ENCODE measurements at places on chromosomes 3 and 15.

DNA sequence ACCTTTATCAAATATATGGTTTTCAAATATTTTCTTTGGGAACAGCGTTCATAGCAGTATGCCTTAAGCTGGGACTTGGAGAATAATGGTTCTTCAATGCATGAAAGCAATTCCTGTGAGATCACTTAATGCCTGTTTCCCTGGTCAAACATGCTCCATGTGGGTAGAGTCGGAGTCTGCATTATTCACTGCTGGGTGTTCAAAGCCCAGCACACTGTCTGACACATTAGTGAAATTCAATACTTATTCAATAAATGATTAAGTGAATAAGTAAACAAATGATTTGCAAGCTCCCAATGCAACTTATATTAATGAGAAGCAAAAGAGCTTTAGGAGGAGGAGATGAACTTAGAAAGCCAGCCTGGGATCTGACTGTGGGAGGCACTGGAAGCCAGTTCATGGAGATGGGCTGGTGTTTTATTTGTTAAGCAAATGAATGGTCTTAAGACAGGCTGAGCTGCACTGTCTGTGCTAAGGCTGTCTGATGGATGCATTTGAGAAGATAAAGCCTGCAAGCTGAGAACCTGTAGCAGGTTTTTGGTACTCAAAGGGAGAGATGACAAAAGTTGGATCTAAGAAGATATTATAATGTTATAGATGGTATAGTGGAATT, 490.8 kb downstream of the MCTP2 start:
- DNase-seq: no peak

- no peak for DNase-seq
Observed at GRCh38 chr3:176734146-176734545, 463.1 kb downstream of the TBL1XR1 start.

GRCh38 chr3:148820361-148821245, 7.0 kb upstream of the CPB1 start:
- DNase-seq: peak; percentile 18

GRCh38 chr15:99677540-99678134, 55.6 kb downstream of the LYSMD4 start:
- DNase-seq: no peak

GRCh38 chr3:100912976-100913545, 80.2 kb downstream of the ABI3BP start:
- DNase-seq: no peak

GRCh38 chr3:71045212-71045916, 538.2 kb downstream of the FOXP1 start:
- DNase-seq: no peak

DNA sequence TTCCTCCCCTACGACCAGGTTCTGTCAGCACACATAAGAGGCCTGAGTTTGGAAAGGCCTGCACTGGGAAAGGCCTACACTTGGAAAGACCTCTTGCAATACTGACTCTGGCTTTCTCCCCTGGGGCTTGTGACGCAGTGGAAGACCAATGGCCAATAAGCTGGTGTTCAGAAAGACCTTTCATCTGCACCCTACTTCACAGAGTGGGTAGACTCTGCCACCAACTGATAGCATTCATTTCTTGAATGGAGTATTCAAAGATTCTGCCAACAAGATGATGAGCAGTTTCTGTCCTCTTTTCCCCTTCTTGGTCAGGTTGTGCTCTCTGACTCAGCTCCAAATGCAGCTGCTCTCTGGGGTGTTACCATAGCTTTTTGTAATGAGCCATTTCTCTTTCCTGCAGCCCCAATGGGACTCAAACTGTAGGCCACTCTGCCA, 48.8 kb downstream of the TIPARP start:
- DNase-seq: no peak

DNA sequence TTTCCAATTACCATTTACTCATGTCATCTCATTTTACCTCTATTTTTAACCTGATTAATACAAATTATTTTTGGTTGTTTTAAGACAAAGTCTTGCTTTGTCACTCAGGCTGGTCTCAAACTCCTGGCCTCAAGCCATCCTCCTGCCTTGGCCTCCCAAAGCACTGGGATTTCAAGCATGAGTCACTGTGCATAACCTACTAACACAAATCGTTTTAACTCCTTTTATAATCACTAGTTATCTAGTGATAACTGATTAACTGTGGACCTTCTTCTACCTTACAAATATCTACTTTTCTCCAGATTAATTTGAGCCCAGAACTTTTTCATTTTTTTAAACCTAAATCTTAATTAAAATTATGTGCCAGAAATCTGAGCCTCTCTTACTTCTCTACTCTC, 4.6 kb downstream of the ATP13A3 start:
- no peak for DNase-seq

GRCh38 chr3:187012609-187013051, 82.3 kb downstream of the ST6GAL1 start:
- DNase-seq: peak; percentile 59

DNA sequence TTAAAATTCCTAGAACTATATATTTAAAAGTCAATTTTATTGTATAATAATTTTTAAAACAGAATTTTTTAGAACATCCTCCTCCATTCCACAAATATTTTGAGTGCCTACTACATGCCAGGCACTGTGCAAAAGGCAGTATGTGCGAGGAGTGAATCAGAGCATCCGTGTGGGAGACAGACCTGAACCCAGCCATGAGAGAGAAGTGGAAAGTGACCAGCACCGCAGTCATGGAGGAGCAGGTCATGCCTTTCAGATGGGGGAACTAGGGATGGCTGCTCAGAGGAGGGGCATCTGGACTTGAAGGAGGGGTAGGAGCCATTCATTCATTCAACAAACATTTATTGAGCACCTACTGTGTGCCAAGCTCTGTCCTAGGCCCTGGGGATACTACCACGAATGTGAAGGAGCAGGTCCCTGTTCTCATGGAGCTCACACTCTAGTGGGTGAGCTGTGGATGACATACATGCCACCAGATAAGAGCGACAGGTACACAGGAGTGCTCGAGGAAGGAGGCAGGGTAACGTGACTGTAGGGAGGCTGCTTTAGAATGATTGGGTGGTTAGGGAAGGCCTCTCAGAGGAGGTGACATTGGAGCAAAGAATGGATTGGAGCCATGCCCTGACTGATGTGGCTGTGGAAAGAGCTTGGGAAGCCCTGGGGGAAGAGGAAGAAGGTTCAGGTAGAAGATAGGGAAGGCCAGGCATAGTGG, 3.1 kb upstream of the CHRNA3 start:
- no peak for DNase-seq

DNA sequence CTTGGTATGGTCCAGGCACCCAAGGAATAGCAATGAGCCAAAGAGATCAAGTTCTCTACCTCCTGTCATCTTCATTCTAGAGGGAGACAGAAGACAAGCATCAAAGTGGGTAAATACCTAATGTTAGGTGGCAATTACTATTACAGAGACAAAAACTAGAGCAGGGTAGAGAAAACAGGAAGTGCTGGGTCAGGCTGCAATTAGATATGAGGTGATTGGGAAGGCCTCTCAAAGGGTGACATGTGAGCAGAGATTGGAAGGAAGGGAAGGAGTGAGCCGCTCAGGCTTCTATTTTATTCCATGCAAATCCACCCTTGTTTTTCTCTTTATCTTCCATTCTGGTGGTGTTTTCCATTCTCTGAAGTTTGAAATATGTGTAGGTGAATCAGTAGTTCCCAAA, 37.4 kb downstream of the EBLN2 start:
- no peak for DNase-seq

DNA sequence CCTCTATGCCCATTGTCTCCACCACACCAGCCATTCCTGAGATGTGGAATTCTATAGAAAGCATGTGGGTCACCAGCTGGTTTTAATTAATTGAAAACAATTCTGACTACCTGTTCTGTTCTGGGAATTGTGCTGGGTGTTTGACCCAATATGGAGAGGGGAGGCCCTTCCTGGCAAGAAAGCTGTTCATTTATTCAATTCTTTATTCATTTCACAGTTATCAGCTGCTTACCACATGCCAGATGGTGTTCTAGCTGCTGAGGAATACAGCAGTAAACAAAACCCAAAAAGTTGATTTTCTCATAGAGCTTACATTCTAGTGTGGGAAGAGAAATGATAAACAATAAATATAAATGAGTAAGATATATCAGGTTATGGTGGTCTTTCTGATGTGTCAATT, 296.1 kb upstream of the RASGRP1 start:
- peak; percentile 50 for DNase-seq

DNA sequence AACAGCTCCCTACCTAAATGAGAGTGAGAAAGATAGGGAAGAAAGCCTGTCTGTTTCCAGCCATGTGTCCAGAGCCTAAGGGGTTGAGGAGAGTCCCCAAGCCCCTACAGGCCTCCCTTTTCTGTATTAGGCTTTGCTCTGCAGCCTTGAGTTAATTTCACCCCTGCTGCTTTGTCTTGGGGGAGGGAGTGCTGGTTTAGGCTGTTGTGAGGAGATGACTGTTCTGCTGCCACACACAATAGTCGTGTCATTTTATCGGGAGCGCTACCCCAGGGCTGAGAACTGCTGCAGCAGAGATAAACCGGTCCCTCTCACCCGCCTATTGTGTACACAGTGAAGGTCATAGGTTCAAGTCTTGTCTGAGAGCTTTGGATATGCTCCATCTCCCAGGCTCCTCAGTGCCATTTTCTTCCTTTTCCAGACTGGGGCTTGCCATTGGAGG, 1.4 kb downstream of the ZNF609 start:
- peak; percentile 41 for DNase-seq

GRCh38 chr15:76939715-76940114, 8.2 kb downstream of the RCN2 start:
- DNase-seq: peak; percentile 48

DNA sequence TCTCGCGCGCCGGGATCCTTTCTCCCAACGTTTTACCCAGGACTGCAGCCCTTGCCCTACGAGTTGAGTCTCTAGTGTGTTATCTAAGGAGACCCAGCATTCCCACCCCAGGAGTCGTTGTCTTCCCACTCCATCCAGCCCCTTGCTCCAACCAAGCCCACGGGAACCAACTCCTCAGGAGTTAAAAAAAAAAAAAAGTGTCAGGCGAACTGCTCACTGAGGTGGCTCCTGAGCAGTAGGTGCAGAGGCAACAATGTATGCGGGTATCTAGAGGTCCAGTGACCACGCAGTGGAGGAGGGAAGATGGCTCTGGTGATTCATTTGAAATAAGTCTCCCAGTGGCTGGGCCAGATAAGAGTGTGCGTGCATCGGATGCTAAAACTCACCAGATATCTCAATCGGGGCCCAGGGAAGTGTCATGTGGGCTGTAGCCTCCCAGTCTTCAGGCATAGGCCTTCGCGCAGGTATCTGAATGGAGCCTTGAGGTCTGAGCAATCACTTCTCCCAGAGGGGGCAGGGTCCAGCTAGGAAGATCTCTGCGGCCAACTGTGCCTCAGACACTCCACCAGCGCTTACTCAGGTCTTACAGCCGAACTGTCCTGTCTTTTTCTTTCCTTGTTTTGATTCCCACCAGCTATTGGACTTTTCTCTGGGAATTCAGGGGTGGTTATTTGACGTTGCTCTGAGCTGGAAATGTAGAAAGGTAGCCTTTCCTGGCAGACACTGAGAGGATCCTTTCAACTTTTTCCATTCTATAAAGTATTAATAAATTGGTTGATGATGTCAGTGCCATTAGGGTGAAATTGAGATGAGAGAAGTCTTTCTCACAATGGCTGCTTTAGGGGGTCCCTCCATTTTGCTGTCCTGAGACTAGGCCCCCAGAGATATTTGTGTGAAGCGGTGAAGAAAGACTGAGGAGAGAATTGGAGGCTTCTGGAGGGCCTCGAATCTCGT, 21.0 kb downstream of the ZIC4 start:
- no peak for DNase-seq

DNA sequence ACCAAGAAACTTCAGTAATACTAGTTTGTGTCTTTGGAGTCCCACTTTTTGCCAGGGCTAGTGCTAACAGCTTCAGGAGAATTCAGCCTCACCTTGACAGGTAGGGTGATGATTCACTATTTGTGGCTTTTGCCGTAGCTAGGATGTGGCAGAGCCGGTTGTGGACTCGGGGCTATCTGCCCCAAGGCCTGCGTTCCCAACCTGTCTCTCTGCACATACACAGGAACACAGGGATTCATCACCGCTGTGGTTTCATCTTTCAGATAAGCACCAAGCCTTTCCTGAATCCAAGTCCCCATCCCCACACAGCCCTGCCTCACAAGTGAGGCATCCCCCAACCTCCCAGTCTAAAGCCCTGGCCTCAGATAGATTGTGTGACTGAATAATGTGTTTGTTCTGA, 45.2 kb upstream of the POLG start:
- DNase-seq: no peak

- DNase-seq: no peak
Observed at GRCh38 chr3:146892041-146892440, 286.9 kb upstream of the PLSCR5 start.

Data from choroid plexus epithelial cell (primary cell).